ENCODE measurements at places on chromosomes 13 and 19.
A peak's percentile ranks its signal among the peaks of the same experiment; 100 is the strongest.

GRCh38 chr19:29255006-29255405 is 42.1 kb upstream of the UQCRFS1 start:
- no peak for DNase-seq

GRCh38 chr13:48862572-48862971 is 113.1 kb upstream of the FNDC3A start:
- DNase-seq, result no peak

DNA sequence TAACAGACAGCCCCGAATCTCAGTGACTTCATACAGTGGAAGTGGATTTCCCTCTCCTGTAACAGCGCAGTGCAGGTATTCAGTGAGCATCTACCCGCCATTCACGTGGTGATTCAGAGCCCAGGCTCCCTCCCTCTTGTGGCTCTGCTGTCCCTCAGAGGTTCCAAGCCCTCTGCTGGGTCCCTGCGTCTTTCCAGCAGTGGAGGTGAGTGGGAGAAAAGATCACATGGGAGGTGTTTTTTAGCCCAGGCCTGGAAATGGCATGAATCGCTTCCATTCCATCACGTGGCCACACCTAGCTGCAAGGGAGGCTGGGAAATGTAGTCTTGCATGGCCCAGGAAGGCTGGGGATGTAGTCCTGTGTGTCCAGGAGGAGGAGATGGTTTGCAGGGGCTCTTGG is 61.4 kb downstream of the DPF1 start:
- DNase-seq, result no peak

DNA sequence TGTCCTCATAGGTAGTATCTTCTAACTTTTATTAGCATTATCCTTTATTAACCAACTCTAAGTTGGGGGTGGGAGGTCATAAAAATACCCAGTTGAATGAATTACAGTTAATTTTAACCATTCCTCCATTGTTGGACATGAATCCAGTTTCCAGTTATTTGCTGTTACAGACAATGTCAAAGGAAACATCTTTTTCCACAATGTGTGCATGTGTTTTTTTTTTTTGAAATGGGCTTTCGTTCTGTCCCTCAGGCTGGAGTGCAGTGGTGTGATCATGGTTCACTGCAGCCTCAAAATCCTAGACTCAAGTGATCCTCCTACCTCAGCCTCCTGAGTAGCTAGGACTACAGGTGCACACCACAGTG is 32.0 kb downstream of the KLF5 start:
- no peak for DNase-seq

GRCh38 chr19:39345956-39346355 is 3.7 kb downstream of the SAMD4B start:
- no peak for DNase-seq

- DNase-seq, result peak; percentile 29
Observed at GRCh38 chr19:43777163-43777695, 3.5 kb downstream of the KCNN4 start.

DNA sequence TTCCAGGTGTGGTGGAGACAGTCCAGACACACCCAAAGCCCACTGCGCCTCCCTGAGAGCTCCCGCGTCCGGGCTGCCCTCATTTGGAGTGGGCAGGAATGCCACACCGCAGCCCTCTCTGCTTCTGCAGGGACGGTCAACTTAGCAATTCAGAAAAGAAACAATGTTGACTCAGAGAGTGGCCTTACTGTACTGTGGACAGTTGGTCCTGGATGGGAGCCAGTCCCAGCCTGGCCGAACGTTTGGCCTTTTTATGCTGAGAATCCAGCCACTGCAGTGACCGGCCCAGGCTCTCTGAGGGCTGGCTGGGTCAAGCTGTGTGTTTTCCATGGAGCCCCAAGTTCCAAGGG is 7.2 kb downstream of the GAS6 start:
- no peak for DNase-seq
